ENCODE measurements at places on chromosomes 2 and 18. TPM values are rescaled to one million over a fixed set of nuclear protein-coding genes. Genes with fewer than 3 reads are reported as not detected.

The OTX1 gene
- total RNA-seq = not detected

The ARHGEF4 gene
- total RNA-seq = 7.4 TPM

The NAPG gene
- total RNA-seq = 21.9 TPM

The C1GALT1C1L gene
- total RNA-seq = 0.39 TPM

The MZT2A gene
- total RNA-seq = 219 TPM

The ERCC3 gene
- total RNA-seq = 25.6 TPM

The COL3A1 gene
- 1,834 TPM for total RNA-seq

The SDC1 gene
- total RNA-seq = 12.1 TPM

The SLC30A3 gene
- not detected for total RNA-seq

The NBAS gene
- 49.3 TPM for total RNA-seq

The ALPI gene
- not detected for total RNA-seq

The MC5R gene
- not detected for total RNA-seq

The ZBTB7C gene
- not detected for total RNA-seq

The NFATC1 gene
- total RNA-seq = 7.6 TPM

The CHRNG gene
- 3.3 TPM for total RNA-seq

The NT5DC4 gene
- total RNA-seq = not detected

The CCDC74A gene
- total RNA-seq = 17.2 TPM

The TTN gene
- total RNA-seq = under 0.01 TPM

The RAB17 gene
- total RNA-seq = not detected

The SPOPL gene
- total RNA-seq = 8.4 TPM

The CYS1 gene
- total RNA-seq = 0.39 TPM

The DNAJC27 gene
- 2.1 TPM for total RNA-seq

The OTOS gene
- total RNA-seq = not detected

The ZNF519 gene
- 4.4 TPM for total RNA-seq

The PAX8 gene
- total RNA-seq = 1.9 TPM

The TOGARAM2 gene
- total RNA-seq = not detected

The RAB3GAP1 gene
- 24.8 TPM for total RNA-seq

The SP140L gene
- 4.0 TPM for total RNA-seq

The GPR148 gene
- total RNA-seq = not detected

The ANKRD30BL gene
- total RNA-seq = not detected

The LRRC30 gene
- not detected for total RNA-seq

The COMMD1 gene
- 59.2 TPM for total RNA-seq

The PLEK gene
- total RNA-seq = not detected

The SCG2 gene
- total RNA-seq = 11.7 TPM

The TUBB8B gene
- total RNA-seq = not detected

The LANCL1 gene
- total RNA-seq = 53.7 TPM

The NXPH2 gene
- total RNA-seq = 0.13 TPM

The NGEF gene
- total RNA-seq = 3.0 TPM

The SERPINB8 gene
- total RNA-seq = 1.4 TPM

The CTAGE1 gene
- total RNA-seq = not detected

The NOL4 gene
- not detected for total RNA-seq

Measured in epithelial cell of alveolus of lung (primary cell).